Brain (organoid and tissue), 16 donors: ENCODE measurements at places on chromosomes 3 and 15. TPM values are rescaled to one million over a fixed set of nuclear protein-coding genes. Genes with fewer than 3 reads are reported as not detected.

The MLH1 gene
- polyA plus RNA-seq = 17.8 TPM

The ONECUT1 gene
- not detected for polyA plus RNA-seq

DNA sequence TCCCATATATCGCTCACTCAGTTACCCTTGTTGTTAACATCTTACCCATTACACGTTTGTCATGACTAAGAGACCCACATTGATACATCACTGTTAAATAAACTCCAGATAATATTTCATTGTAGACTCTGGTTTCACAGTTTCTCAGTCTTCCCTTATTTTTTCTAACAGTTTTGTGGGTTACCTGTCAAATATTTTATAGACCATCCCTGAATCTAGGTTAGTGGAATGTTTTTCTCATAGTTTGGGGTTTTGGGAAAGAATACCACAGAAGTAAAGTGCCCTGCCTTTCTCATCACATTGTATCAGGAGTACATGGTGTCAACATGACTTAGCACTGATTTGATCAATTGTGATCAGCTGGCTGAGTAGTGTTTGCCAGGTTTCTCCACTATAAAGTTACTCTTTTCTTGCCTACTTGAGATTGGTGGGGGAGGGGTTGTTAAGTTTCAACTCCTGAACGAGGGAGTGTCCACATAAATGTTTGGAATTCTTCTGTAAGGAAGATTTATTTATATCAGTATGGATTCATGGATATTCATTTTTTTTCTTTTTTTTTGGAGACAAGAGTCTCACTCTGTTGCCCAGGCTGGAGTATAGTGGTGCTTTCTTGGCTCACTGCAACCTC lies 25.9 kb downstream of the RNF111 start:
- no peak for DNase-seq

GRCh38 chr3:60754617-60755016 lies 496.6 kb downstream of the FHIT start:
- no peak for DNase-seq

DNA sequence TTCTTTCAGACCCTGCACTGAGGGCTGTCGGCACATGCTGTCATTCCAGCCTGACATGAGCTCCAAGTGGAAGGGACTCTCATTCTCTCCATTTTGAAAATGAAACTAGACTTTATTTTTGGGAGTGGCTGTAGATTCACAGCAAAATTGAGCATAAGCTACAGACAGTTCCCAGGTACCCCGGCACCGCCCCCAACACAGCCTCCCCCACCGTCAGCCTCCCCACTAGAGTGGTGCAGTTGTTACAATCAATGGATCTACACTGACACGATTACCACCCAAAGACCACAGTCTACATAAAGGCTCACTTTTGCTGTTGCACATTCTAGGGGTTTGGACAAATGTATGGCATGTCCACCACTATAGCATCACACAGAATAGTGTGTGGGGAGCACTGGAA lies 29.5 kb upstream of the FGD5 start:
- DNase-seq = no peak

DNA sequence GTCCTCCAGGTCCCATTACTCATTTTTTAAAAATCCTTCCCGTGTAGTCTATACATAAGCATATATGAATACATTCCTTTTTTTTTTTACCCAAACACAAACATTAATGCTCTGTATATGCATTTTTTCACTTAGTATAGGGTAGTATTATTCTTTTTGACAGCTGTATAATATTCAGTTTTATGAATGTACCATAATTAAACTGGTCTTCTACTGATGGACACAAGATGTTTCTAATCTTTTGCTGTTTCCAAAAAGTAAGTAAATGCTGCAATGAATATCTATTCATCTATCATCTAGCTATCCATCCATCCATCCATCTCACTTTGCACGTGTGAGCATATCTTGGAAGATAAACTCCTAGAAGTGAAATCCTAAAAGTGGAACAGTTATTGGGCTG lies 110.8 kb downstream of the IGF2BP2 start:
- DNase-seq = no peak
